ENCODE measurements at places on chromosomes 6 and 20.

- DNase-seq: no peak
Observed at GRCh38 chr20:32914031-32914430, 55.3 kb downstream of the EFCAB8 start.

- no peak for DNase-seq
Observed at GRCh38 chr6:38403548-38403947, 236.2 kb downstream of the BTBD9 start.

- no peak for DNase-seq
Observed at GRCh38 chr6:79239536-79240168, 5.2 kb upstream of the HMGN3 start.

- no peak for DNase-seq
Observed at GRCh38 chr6:130681028-130681427, 146.2 kb upstream of the SMLR1 start.

- DNase-seq: no peak
Observed at GRCh38 chr6:95725344-95725743, 148.0 kb downstream of the MANEA start.

DNA sequence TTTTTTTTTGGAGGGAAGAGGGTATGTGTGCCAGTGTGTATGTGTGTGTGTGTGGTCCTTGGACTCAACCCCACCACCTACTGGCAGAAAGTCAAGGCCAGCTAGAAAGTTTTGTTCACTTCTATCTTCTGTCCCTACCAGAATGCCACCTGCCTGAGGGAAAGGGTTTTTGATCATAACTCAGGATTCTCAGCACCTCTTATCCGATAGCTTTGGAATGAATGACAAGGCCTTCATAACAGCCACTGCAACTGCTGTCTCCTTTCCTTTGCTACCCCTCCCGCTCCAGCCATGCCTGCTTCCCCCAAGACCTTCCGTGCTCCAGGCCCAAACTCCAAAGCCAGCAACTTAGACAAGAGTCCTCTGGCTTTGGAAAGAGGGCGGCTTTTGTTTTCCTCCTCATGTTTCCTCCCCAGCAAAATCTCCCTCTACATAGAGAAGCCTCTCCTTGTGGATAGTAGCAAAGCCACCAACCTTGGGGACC is 18.7 kb downstream of the BTN3A1 start:
- no peak for DNase-seq

Data from stimulated activated CD8-positive, alpha-beta memory T cell treated with anti-CD3 and anti-CD28 coated beads, Interleukin-7, amount 100 ng/mL, for 4 hours (primary cell).